ENCODE measurements at places on chromosomes 7 and 10.

GRCh38 chr10:8054244-8054493, 319 bp upstream of the GATA3 start:
- no peak for DNase-seq

GRCh38 chr10:43222210-43222720, 44.6 kb downstream of the RASGEF1A start:
- no peak for DNase-seq

DNA sequence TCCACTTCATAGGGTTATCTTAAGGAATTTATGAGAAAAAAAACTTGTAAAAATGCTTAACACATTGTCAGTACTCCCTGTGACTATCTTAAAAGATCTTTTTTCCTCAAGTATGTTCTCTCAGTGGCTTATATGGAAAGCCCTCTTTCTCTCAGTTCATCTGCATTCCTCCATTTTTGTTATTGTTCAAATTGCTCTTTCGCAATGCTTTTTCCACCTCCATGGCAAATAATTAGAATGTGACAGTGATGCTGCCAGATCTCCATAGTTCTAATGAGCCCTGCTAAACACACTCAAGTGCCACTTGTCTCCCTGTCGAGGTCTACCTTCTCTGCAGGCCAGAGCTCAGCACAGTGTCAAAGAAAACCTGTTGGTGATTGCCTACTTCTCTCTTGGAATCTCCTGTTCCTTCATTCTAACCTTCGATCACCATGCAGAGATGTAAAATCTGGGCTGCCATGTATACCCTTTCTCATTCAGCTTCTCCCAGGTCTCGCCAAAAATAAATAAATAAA, 37.2 kb upstream of the ABCB5 start:
- no peak for DNase-seq

DNA sequence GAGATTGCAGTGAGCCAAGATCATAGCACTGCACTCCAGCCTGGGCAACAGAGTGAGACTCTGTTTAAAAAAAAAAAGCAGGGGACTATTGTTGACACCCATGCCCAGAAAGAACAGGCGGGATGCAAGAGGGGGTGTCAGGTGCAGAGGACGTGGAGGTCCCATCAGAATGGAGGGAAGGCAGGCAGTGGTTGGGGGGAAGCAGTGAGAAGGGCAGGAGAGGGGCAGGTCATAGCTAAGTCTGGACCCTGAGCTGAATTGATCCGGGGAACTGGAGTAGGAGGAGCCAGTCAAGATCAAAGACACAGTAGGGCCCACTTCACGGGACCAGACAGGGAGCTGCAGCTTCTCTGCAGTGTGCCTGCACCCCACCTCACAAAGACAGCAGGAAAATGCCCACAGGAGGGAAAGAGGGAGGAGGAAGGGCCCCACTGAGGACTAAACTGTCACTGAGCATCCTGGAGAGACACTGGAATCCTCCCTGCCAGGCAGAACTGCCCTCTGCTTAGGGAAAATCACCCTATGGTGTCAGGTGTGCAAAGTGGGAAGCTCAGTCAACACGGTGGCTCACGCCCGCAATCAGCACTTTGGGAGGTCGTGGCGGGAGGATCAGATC, 27.3 kb upstream of the ECHDC3 start:
- no peak for DNase-seq

DNA sequence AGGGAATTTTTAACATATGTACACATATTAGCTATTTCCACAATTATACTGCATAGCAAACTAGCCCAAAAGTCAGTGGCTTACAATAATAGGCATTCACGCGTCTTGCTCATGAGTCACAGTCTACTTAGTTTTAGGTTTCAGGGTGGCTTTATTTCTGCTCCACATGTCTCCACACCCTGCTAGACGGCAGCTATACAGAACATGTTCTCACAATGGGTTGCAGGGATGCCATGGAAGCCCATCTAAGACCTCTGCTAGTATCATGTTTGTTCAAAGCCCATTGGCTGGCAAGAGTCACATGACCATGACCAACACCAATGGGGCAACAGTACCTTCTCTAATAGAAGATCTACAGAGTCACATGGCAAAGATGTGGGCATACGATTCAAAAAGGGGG, 96.3 kb upstream of the NEBL start:
- no peak for DNase-seq

GRCh38 chr10:32056136-32057035, at the start of gene KIF5B:
Gene KIF5B (minus strand): TSS chr10:32056425. CDS start chr10:32055973, 452 bp downstream.
- peak; percentile 81 for DNase-seq

DNA sequence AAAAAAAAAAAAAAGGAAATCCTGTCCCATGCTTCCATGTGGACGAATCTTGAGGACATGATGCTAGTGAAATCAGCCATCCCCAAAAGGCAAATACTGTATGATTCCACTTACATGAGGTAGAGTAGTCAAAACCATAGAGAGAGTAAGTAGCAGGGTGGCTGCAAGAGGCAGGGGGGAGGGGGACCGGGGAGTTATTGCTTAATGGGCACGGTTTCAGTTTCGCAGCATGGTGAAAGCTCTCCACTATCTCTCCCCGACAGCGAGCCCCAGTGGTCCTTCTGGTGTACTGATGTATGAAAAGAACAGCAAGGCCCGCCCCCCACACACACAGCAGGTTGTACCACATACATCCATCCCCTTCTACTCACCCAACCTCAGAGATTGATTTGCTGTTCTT, 32.8 kb downstream of the NOD1 start:
- DNase-seq = no peak

DNA sequence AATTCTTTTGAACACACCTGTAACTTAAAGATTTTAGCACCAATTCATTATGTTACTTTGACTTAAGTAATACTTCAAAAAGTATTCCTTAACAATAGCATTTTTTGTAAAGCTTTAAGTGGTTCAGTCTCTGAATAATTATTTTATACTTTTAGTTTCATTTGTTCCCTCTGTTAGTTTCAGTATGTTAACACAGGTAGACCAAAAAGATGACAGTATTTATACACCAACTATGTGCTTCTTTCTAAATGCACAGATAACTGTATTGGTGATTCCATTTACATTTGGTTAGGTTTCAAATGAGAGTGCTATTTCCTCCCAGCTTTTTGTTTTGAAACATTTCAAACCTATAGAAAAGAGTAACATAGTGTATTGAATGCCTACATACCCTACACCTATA, 14.0 kb downstream of the RALA start:
- no peak for DNase-seq

- DNase-seq = peak; percentile 79
These were observed 994.9 kb downstream of the REEP3 start for GRCh38 chr10:64515970-64516699.

DNA sequence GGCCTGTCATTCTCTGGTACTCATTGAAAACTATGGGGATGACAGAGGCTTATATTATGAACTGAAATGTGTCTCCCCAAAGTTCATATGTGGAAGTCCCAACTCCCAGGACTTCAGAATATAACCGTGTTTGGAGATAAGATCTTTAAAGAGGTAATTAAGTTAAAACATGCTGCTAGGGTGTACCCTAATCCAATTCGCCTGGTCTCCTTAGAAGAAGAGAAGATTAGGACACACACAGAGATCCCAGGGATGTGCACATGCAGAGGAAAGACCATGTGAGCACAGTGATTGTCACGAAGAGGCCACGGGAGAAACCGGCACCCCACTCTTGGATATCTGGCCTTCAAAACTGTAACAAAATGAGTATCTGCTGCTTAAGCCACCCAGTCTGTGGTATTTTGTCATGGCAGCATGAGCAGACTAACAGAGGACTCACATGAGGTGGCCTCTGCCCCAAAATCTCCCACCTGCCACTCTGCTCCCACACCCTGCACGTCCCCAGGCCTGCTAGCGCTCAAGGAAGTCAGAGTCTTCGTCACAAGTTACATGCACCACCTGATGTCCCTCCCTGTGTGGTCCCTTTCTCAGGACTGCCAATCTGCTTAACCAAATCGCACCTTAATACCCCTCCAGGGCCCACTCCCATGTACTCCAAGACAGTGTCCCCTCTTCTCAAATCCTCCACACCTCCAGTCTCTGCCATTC, 26.8 kb downstream of the PLAC9 start:
- DNase-seq = no peak

- DNase-seq = no peak
These were observed 99.6 kb upstream of the SEMA3D start for GRCh38 chr7:85286446-85286845.

- no peak for DNase-seq
These were observed 3.4 kb upstream of the NRG3 start for GRCh38 chr10:81871558-81871957.

DNA sequence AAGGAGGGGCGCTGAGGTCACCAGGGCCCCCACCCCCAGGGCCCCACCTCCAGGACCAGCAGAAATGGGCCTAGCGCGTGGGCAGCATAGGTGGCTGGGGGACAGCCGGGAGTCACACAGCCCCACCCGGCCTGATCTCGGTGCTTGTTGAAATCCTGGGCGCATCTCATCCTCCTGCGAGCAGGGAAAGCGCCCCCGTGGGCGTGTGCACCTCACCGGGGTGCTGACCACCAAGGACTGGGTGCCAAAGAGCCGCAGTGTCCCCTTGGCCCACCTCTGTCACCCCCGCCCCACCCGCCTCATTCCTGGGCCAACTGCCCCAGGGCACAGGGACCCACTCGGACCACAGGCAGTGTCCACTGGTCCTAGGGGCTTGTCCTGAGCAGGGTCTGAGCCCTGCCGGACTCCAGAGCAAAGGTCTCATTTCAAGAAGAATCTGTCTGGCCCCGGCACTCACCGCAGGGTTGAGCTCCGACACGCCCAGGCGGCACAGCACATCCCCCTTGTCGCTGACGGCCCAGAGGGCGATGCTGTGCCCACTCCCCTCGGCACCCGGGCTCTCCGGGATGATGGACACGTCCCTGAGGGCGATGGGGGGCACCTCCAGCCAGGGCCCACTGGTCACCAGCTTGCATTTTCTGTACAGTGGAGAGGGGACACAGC, 11.4 kb downstream of the BHLHA15 start:
- no peak for DNase-seq

DNA sequence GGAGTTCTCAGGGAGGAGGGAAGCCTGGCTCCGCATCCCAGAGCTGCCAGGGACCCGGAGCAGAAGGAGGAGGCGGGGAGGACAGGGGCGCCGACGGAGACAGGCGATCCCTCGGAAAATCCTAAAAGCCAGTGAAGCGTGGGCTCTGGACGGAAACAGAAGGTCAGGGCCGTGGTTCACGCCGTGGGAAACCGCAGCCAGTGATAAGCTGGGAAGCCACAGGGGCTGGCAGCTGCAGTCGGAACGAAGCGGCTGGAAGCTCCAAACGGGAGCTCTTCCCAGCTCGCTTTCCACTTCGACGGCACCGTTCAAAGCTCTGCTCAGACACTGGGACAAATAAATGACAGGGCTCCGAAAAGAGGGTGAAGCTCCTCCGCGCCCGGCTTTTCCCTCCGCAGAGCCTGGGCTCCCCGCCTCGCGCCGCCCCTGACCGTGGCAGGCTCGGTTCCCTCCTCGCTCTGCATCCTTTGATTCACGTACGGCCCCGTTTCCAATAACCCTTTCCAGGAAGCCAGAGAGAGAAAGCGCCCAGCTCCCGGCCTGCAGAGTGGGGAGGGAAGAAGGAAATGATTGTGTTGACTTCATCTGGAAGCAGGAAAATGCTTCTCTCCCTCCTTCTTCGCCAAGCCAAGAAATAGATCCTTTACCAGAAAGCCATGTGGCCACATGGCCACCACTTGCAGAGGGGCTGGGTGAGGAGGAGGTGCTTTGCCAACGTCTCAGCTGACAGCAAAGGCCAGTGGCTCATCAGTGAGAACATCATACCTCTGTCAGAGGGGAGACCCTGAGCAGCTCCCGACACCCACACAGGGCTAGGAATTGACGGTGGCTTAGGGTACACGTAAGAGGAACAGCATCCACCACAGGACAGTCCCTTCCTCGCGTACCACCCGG, 57.4 kb downstream of the ADRB1 start:
- no peak for DNase-seq

DNA sequence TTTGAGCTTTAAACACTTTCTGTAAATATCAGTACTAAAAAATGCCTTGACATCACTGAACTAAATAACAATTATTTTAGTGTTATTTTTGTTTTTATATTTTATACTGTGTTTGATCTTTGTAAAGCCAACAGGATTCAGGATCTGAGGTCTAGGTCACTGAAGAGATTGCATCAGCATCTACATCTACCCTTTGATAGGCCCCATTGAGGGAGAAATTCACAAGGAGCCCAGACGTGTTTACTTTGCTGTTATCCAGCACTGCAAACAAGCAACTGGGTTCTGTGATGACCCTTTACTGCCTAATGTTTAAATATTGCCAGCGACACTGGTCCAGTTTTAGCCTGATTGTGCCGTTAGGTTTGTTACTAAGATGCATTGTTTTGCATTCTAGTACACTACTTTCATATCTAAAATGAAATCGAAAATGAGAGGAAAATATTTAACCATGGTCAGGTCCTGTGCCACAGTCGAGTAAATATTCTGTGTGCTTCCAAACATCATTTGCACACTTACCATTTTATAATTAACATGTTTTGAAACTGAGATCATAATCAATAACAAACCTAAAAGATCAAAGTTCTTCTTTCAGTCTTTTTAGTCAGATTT, 48.7 kb downstream of the SP8 start:
- DNase-seq = no peak

GRCh38 chr7:158827411-158828132, 1.7 kb downstream of the ESYT2 start:
- no peak for DNase-seq

- DNase-seq = no peak
These were observed 25.6 kb upstream of the PDIA4 start for GRCh38 chr7:149053885-149054284.

- DNase-seq = no peak
These were observed 160.9 kb downstream of the FZD1 start for GRCh38 chr7:91425149-91425548.

- DNase-seq = no peak
These were observed 67.9 kb upstream of the OGDHL start for GRCh38 chr10:49830016-49830415.

GRCh38 chr10:100553929-100554328, 18.2 kb downstream of the HIF1AN start:
- DNase-seq = no peak

DNA sequence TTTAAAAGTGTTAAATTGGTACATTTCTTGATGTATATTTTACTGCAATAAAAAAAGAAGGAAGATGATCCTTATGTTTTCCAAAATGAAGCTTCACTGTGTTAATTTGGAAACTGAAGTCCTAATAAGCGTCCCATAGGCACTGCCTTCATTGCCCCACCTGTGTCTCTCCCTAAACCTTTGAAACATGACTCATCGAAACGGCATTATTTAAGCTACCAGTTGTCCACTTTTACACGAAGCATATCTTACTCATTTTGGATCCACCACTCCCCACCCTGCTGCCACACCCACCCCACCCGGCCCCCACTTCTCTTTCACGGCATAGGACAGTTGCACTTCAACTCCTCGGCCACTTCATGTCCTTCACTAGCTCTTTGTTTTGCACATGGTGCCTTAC, 85.5 kb downstream of the KIAA1549 start:
- DNase-seq = no peak

GRCh38 chr7:50556247-50556991, 8.8 kb downstream of the DDC start:
- DNase-seq = no peak

DNA sequence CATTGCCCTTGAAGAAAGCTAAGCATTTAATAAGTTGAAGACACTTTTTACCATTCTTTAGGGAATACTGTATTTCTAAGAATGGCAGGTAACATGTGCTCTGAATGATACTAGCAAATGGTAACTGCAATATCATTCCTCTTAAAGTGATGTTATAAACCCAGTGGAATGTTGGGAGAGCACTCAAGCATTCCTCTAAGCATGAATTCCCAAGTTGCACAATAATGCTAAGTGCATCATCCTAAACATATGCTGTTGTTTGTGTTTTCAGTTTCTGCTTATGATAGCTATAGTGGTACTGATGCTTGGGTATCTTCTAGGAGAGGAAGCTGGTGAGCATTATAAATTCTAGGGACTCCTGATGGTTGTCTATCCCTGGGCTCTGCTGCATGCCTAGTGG, 673.9 kb downstream of the PHTF2 start:
- DNase-seq = no peak
